Activated naive CD4-positive, alpha-beta T cell treated with anti-CD3 and anti-CD28 coated beads, Interleukin-2, amount 10 ng/mL, durations not matched to agents 7 days and 5 days (primary cell): ENCODE measurements at places on chromosomes 2 and 18.

GRCh38 chr2:200603972-200604371 is 18.2 kb downstream of the AOX1 start:
- DNase-seq: no peak

DNA sequence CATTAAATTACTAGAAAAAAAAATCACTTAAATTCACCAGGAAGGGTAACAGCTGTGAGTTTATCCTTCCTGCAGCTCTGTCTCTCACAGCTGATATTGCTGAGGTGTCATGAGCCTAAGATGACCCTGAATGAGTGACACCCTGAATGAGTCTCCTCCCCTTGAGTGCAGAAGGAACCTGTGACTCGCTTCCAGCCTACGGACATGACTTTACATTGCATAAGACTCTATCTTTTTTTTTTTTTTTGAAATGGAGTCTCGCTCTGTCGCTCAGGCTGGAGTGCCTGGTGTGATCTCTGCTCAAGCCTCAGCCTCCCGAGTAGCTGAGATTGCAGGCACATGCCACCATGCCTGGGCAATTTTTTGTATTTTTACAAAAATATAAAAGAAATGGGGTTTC is 14.1 kb downstream of the MRO start:
- DNase-seq: no peak

DNA sequence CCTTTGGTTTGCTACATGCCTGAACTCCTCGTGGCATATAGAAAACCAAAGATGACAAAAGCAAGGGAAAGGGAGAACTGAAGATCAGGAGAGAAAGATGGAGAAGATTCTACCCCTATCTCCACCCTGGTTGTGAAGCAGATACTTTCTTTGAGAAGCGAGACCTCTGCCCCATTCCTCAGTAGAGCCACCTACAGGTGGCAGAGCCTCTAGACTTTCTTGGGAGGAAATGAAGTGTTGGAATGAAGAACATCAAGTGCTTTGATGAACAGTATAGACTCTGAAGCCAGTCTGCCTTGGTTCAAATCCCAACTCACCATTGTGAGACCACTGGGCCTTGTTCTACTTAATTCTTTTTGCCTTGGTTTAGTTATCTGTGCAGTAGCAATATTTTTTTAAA is 348.8 kb upstream of the ETAA1 start:
- no peak for DNase-seq

DNA sequence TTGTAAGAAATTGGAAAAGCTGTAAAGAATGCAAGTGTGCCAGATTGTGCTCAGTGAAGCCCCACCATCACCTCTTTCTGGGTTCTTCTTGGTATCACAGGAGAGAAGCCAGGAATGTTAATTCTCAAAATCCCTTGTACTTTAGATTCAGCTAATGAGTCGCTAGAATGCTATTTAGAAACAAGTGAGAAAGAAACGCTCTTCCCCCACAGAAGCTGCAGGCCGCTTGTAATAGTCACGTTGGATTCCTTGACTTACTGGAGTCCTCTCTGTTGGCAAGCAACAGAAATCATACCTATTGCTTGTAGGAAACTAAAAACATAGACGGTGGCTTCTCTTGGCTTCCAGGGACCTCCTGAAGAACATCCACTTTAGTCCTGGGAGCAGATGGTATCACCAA is 375.6 kb upstream of the LRATD1 start:
- no peak for DNase-seq

- no peak for DNase-seq
Observed at GRCh38 chr2:46495231-46496030, 16.1 kb downstream of the TMEM247 start.

DNA sequence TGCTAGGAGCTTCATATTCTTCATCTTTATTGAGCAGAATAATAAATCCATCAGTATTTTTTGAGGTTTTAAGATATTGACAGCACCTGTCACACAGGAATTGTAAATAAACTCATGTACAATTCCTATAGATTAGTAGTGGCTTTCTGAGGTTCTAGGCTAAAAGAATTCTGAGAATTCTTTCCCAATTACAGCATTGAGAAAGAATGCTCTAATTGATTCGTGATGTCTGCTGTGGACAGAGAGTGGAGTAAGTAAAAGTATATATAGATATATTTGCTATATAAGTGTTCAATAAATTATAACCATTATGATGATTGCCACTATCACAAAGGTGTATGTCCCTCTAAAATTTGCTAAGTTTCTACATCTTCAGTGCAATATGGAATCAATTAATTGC is 186.5 kb upstream of the NRP2 start:
- DNase-seq: no peak

GRCh38 chr2:61255580-61256437 is 93.8 kb downstream of the C2orf74 start:
- DNase-seq: no peak

DNA sequence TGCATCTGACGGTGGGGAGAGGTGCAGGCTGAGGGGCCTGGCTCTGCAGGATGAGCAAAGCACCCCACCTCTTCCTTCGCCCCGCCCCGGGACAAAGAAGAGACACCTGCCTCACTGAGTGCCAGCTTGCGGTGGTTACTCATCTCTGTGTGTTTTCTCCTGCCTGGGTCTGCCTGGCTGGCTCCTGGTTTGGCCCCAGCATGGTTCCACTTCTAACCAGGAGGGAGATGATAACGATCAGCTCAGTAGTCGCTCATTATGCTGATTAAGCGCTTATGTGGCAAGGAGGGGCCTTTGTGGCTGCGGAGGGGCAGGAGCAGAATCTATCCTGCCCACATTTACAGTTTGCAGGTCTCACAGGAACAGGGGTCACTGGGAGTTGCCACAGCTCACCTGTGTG is 68.7 kb upstream of the EDAR start:
- peak; percentile 50 for DNase-seq

- no peak for DNase-seq
Observed at GRCh38 chr2:38125842-38126241, 49.9 kb upstream of the CYP1B1 start.

- DNase-seq: no peak
Observed at GRCh38 chr2:217038001-217038400, 178.1 kb upstream of the TNP1 start.
